ENCODE measurements at places on chromosomes 12 and 14.

GRCh38 chr12:31370531-31371255 lies 44.7 kb upstream of the SINHCAF start:
- no peak for DNase-seq

GRCh38 chr14:55850825-55851241 lies 267.4 kb upstream of the PELI2 start:
- no peak for DNase-seq

- no peak for DNase-seq
Observed at GRCh38 chr14:59123531-59123930, 64.9 kb upstream of the DAAM1 start.

GRCh38 chr12:2240984-2241383 lies 188.2 kb downstream of the CACNA1C start:
- DNase-seq = no peak
